ENCODE measurements at places on chromosomes 12 and 14.

DNA sequence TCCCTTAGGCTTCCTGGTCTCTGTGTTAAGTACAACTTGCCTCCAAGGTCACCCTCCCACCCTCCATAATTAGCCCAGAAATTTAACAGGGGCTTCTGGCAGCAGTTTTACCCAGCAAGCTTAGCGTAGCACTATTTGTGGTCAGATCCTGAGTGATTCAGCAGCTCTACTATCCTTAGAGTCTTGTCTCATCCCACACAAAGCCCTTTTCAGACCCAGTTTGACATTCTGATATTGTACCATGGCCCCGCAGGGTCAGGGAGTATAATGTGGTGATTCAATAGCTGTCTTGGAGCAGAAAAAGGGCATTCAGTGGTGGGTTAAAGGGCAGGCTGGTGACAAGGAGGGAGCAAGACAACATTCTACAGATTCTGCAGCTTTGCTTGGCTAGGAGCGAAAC lies 153.8 kb upstream of the DDHD1 start:
- DNase-seq = no peak

DNA sequence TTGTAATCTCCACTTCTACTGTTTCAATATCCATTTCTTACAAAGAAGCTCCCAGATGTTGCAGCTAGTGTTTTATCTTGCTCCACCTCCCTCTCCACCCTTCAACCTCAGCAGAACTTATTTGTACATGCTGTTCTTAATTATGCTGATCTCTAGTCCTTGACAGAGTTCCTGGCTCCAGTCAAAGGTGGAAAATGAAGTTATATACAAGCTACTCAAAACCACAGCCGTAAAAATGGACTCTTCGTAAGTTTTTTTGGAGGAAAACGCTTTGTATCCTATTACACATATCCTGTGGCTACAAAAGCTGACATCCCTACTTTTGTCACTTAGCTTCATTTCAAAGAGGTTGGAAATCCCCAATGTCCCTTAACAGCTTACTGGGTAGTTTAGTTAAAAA lies 1.3 kb downstream of the CLEC1A start:
- no peak for DNase-seq

DNA sequence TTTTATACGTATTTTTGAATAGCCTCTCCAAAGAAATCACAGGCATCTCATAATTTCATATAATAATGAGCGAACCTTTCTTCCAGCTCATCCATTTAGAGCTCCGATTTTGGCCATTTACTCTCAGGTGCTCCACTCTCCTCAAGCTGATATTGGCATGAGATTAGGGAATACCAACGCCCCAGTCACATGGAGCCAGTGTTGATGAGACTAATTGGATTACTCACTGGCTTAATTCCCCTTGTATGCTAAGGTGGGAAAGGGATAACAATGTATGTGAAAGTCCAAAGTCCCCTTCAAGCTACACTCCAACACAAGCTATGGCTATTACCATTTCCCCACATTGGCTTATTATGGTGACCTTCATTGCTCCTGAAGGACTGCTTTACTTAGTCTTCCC lies 76.6 kb upstream of the NAV3 start:
- no peak for DNase-seq

DNA sequence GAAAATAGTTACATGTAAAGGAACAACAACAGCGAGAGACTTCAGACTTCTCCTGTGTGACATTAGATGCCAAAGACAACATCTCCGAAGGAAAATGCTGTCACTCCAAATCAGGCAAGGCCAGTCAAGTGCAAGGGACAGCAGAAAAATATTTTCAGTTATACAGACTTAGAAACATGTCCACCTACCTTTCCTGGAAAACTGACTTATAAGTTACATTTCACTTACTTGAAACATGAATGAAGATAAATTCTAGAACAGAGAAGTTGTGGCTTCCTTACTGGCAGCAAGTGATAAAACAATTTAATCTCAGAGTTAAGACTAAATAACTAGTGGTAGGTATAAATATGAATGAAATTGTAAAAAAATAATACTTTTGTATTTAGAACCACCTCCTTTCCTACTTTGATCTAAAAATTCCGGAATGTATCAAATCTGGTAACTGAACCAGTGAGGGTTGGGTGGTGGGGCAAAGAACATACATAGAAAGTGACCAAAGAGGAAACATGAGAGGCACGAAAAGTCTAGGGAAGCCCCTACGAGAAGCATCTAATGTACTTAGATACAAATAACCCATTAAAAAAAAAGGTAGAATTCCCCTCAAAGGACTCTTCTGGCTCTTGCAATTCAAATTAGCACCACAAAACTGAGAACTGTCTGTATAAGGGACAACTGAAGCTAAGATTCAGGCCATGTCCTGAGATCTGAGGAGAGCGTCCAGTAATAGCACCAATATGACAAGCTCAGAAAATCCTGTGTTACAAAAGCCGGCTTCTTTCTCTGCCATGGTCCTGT lies 21.2 kb downstream of the MTHFD1 start:
- DNase-seq = no peak

GRCh38 chr12:95674631-95675030 lies 115.9 kb downstream of the NTN4 start:
- no peak for DNase-seq

DNA sequence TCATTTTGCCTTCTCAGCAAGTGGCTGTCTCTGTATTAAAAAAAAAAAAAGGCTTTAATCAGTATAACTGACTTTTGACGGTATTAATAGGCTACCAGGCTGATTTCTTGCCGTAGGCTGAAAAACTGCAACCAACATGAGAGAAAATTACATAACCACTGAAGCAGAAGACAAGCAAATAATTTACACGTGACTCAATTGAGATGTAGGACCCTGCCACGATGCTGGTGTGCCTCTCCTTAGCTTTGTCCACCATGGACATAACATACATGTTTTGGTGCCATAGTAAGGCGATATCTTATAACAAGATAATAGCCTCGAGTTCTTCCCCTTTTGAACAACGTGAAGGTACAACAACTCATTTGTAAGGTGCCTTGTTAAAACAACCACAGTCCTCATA lies 88.7 kb upstream of the GRIP1 start:
- no peak for DNase-seq

GRCh38 chr12:22126758-22127157 lies 80.7 kb downstream of the CMAS start:
- DNase-seq = no peak

DNA sequence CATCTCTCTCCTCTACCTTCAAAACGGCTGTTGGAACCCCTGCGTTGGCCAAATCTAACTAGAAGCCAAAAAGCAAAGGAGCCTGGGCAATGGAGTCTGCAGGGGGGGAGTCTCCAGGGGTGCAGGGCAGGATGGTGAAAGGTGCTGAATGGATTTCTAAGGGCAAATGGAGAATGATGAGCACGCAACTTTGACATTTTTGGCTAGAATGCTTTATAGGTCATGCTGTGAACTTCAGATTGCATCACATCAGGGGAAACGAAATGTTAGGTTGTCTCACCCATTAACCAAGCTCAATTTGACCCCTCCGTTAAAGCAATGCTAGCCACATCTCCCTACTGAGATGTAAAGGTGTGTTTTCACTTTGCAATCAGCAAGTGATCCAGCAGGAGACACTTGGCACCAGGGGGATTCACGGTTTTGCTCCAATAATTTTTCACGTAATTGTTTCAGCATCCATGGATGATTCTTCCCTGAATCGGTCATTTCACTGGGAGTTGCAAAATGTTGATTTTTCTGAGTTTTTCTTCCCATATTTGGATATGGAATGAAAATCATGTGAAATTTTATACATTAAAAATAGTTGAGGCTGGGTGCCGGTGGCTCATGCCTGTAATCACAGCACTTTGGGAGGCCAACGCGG lies 78.0 kb upstream of the MDM1 start:
- no peak for DNase-seq

DNA sequence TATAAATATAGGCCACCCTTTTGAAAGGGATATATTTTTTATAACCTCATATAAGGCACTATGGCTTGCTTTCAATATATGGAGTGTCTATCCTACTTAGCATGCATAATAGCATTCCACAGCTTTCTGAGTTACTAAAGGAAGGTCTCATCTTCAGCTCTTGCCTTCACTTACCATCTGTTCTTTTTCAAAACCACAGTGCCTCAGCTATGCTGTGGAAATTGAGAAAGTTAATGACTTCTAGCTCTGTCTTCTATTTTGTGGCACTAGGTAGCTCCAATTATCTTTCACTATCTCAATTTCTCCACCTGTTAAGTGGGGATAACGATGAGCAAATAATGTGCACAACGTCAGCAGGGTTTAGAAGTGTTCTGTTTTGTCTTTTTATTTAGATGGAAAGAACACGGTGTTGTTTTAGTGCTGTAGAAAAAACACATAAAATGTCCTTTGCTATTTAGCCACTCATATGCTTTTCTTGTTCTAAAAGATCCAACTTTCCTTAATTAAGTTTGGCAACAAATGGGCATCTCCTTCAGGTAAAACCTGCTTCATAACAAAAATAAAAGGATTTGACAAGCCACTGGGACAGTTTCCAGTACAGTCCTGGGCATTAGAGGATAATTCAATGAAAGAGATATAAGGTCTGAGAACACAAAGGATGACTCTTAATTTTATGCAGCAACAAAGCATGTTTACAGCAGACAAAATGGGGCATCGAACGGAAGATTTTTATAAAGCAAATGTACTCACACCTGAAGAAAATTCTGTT lies 462.0 kb upstream of the SYT1 start:
- no peak for DNase-seq

- no peak for DNase-seq
Measured at GRCh38 chr14:103746701-103747100, 31.1 kb downstream of the ZFYVE21 start.

GRCh38 chr12:6370994-6371754 lies 4.2 kb downstream of the SCNN1A start:
- no peak for DNase-seq

DNA sequence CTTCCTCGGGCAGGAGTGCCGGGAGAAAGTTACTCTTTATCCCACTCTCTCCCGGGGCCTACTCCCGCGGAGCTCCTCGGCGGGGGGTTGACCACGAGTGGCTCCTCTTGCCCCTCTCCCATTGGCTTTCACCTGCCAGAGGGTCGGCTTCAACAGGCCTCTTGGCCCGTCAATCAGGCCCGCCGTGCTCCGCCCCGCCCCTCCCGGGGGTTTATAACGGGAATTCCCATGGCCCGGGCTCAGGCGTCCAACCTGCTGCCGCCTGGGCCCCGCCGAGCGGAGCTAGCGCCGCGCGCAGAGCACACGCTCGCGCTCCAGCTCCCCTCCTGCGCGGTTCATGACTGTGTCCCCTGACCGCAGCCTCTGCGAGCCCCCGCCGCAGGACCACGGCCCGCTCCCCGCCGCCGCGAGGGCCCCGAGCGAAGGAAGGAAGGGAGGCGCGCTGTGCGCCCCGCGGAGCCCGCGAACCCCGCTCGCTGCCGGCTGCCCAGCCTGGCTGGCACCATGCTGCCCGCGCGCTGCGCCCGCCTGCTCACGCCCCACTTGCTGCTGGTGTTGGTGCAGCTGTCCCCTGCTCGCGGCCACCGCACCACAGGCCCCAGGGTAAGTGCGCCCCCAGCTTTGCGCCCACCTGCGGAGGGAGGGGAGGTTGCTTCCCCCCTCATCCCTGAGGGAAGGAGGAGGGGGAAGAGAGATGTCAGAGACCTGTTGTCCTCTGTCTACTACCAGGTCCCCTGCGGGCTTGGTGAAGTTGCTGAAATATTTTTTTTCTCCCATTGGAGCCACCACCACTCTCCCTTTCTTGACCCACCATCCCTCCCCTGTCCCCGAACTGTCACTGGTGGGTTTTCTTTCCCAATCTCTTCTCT lies at the start of gene SMOC1:
Gene SMOC1 (plus strand): TSS at position 242 of the 869 bp plus-strand sequence. CDS start 263 bp downstream, at position 505.
- no peak for DNase-seq

- DNase-seq = no peak
Measured at GRCh38 chr12:117986705-117987469, 18.1 kb upstream of the KSR2 start.

DNA sequence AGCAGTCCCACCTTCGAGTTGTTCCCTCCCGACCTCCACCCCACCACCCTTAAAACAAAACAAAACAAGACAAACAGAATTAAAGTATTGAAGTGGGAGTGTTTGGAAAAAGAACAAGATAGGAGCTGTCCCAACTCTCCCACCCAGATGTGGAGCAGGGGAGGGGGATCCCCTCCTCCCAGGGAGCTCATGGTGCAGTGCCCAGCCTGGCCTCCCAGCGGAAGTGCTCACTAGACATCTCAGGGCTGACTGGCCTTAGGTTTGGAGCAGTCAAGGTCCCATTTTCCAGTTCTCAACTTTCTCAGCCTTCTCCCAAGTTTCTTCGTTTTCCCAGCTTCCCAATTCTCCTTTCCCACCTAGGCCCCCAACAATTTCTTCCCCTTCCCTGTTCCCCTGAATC lies 2.9 kb downstream of the SP7 start:
- no peak for DNase-seq

DNA sequence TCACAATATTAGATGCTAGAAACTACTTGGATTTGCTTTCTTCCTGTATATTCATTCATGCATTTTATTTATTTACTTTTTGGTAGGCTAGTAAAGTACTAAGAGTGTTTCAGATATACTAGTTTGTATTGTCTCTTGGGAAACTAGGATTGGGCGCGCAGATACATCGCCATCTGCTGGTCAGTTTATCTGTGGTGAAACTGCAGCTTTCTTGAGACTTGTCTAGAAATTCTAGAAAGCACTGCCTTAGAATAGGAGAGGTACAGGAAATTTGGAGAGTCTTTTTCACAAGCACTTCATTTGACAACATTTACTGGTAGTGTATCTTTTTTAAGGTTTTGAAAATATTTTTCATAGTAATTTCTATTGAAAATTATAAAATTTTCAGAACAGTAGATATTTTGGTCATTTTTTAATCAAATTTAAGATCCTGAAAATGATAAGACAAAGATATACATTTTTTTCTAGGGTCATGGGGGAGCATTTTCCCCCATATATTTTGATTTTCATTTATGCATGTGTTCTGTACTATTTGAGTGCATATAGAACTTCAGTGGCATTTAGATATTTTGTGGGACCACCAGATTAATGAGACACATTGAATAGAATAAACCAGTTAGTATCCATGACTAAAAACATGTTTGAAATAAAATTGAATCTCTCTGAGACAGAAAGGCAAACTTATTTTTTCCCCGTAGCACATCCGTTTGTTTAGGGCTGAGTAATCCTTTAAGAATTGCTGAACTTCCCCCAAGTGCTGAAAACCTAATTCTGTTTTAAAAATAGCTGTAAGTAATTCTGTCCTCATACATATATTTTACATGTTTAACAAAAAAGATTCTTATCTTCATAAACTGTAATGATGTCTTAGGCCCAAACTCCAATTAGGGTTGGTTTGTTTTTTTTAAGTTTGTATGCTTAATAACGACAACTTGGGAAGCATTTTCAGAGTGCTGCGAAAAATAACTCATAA lies 44.5 kb downstream of the SLC38A6 start:
- DNase-seq = peak; percentile 3

GRCh38 chr14:45140661-45141187 lies 5.0 kb downstream of the FANCM start:
- no peak for DNase-seq
